Lung microvascular endothelial cell (primary cell): ENCODE measurements at places on chromosomes 5 and 9.

DNA sequence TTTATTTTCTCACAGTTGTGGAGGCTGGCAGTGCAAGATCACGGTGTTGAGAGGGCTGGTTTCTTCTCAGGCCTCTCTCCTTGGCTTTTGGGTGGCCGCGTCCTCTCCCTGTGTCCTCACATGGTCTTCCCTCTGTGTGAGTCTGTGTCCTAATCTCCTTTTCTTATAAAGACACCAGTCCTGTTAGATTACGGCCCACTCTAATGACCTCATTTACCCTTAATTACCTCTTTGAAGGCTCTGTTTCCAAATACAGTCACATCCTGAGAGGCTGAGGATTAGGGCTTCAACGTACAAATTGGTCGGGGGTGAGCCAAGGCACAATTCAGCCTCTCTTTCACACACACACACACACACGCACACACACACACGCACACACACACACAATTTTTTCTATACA lies 73.0 kb downstream of the UGCG start:
- DNase-seq, result no peak

- DNase-seq, result peak; percentile 4
Observed at GRCh38 chr9:15640121-15640520, 87.3 kb downstream of the CCDC171 start.

- no peak for DNase-seq
Observed at GRCh38 chr5:35117967-35118366, 70.2 kb upstream of the AGXT2 start.

- peak; percentile 96 for DNase-seq
Observed at GRCh38 chr5:14449052-14449661, 132.4 kb upstream of the OTULINL start.

GRCh38 chr5:159525117-159525516 lies 194.8 kb upstream of the IL12B start:
- no peak for DNase-seq
